ENCODE measurements at places on chromosomes 13 and 19. TPM values are rescaled to one million over a fixed set of nuclear protein-coding genes. Genes with fewer than 3 reads are reported as not detected.

AMH gene
- total RNA-seq, result 1.3 TPM

MBD3L3 gene
- total RNA-seq, result not detected

ZNF616 gene
- total RNA-seq, result 11.3 TPM

ANKLE1 gene
- 0.52 TPM for total RNA-seq

PSG3 gene
- total RNA-seq, result not detected

A1BG gene
- total RNA-seq, result 11.5 TPM

GSK3A gene
- 31.7 TPM for total RNA-seq

ZNF534 gene
- total RNA-seq, result 0.07 TPM

BLVRB gene
- 69.2 TPM for total RNA-seq

ZNF816 gene
- total RNA-seq, result 8.0 TPM

NXNL1 gene
- not detected for total RNA-seq

GZMM gene
- total RNA-seq, result 0.17 TPM

DACT3 gene
- 6.8 TPM for total RNA-seq

C19orf67 gene
- not detected for total RNA-seq

UHRF1 gene
- 23.0 TPM for total RNA-seq

ODAD3 gene
- 0.26 TPM for total RNA-seq

CYP4F11 gene
- 0.33 TPM for total RNA-seq

INAFM1 gene
- total RNA-seq, result 3.9 TPM

ZNF431 gene
- 7.7 TPM for total RNA-seq

ZNF320 gene
- 11.3 TPM for total RNA-seq

ZNF708 gene
- total RNA-seq, result 6.1 TPM

PABPC3 gene
- total RNA-seq, result 0.10 TPM

RUBCNL gene
- total RNA-seq, result 2.7 TPM

FARP1 gene
- total RNA-seq, result 21.5 TPM

SIGLEC10 gene
- total RNA-seq, result not detected

FFAR3 gene
- not detected for total RNA-seq

ZNF571 gene
- total RNA-seq, result 3.7 TPM

OR7A5 gene
- not detected for total RNA-seq

DHDH gene
- 0.17 TPM for total RNA-seq

ZNF507 gene
- total RNA-seq, result 14.6 TPM

IGFL2 gene
- total RNA-seq, result 0.13 TPM

VPS36 gene
- total RNA-seq, result 26.9 TPM

FCER2 gene
- total RNA-seq, result not detected

NALCN gene
- 16.3 TPM for total RNA-seq

Data from smooth muscle cell of the pulmonary artery (primary cell).